ENCODE measurements at places on chromosomes 11 and 22. TPM values are rescaled to one million over a fixed set of nuclear protein-coding genes. Genes with fewer than 3 reads are reported as not detected.

The PHF21A gene
- 49.0 TPM for total RNA-seq

The OR51B2 gene
- not detected for total RNA-seq

DNA sequence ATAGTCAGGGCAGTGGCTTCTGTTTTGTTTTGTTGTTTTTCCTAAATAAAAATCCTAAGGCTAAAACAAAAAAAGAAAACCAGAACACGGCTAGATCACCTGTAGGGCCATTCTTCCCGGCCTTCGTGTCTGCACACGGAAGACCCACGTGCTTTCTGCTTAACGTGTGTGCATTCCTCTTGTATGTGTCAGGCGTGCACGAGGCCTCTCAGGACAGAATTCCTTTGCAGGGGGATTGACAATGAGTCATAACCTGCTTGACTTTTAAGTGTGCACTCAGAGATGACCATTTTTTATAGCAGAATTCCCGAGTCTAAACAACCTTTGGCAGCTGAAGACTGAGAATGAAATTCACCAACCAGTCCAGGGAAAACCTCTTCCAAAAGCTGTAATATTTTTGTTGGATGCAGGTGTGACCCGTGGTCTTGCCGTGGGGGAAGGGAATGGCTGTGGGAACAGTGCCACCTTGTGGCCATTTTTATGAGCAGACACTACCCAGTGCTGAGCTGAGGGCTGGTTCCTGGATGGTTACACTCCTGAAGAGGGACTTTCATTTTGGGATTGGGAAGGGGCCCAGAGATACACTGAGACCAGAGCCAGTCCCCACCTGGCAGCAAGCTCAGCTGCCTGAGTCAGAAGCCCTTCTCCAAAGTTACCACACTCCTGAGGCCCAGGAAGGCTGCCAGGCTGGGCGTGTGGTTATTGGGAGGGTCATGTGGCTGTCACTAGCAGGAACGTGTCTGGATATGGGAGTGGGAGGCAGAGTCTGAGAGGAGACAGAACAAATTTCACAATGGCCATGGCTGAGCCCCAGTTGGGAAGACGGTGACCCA is 35.7 kb upstream of the DKK3 start:
- peak; percentile 69 for DNase-seq

DNA sequence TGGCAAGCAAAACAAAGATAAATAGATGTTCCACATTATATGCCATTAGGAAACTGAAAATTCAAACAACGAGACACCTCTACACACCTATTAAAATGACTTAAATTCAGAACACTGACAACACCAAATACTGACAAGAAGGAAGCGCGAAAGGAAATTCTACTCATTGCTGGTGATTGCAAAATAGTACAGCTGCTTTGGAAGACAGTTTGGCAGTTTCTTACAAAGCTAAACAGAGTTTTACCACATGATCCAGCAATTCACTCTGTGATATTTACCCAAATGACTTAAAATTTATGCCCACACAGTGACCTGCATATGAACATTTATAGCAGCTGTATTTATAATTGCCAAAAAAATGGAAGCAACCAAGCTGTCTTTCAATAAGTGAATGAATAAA is 232.6 kb downstream of the CASP12 start:
- no peak for DNase-seq

DNA sequence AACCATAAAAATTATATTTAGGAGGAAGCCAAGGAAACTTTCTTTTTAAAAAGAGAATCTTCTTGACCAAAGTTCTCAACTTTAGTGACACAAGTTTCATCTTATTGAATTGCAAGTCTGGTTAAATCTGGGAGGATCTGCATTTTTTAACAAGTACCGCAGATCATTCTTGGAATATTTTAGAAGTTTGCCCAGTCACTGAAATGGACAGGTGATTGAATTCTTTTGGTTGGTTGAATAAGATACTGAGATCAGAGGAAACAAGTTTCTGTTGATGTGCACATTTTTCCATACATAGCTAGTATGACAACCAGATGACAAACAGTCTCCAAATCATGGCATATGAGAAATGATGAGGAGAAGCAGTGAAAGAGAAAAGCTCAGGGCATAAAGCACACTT is 50.2 kb downstream of the SLN start:
- DNase-seq, result no peak

The AIFM3 gene
- total RNA-seq, result 0.37 TPM

DNA sequence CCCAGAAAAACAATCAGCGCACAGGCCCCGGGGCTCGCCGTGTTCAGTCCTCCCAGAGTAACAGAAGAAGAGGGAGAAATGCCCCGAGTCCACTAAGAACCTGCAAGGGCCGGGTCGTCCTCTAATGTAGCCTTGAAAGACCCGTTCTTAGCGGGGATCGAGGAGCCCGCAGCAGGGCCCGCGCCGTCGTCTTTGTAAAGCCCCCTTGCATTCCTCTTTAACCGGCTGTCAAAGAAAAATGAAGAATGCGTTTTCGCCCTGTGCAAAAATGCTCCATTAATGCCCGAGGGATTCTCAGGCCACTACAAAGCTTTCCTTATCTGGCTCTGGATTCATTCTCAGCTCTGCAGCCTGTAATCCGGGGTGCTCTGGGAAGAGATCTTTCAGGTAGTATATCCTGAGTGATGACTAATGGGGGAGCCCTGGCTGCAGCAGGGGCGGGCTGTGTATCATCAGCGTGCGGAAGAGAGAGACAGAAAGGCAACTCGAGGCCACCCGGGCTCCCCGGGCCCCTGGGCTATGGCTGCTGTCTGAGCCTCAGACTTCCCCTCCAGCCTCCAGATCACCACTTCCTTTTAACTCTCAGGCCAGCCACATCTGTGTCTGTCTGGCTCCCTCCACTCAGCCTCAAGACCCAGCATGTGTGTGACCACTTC is 78.2 kb downstream of the FBLN1 start:
- DNase-seq, result no peak

DNA sequence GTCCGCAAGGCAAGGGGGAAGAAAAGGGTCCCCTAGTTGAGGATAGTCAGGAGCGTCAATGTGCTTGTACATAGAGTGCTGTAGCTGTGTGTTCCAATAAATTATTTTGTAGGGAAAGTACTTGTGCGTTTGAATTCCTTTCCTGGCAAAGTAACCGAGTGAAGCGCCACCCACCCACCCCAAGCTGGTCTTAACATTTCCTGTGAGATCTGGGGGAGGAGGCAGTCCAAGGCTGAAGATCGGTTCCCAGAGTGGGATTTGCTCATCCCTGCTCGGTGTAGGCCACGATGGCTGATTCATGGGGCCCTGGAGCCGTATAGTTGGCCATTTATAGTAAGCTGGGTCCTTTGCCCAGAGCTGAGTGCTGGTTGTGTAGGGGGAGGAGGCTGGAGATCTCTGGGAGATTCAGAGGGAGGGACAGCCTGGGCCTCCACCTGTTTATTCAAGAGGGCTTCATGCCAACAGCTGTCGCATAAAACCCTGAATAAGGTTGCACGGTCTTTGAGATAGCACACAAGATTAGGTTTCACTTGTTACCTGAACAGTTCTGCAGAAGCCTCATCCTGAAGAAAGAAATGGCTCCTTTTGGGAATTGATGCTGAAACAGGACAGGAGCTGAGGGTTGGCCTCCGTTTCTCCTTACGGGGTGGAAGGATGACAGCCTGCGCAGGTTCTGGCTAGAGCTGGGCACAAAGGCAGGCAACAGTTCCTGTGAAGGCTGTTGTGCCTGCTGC is 2.4 kb downstream of the ATF4 start:
- no peak for DNase-seq

The SLC6A5 gene
- total RNA-seq, result not detected

GRCh38 chr11:76567261-76567660 is 103.3 kb downstream of the LRRC32 start:
- no peak for DNase-seq

The GGTLC3 gene
- not detected for total RNA-seq

- DNase-seq, result no peak
These were observed 11.2 kb downstream of the LARGE1 start for GRCh38 chr22:33909075-33909458.

The RASL10A gene
- total RNA-seq, result 0.80 TPM

The DERL3 gene
- 9.9 TPM for total RNA-seq

DNA sequence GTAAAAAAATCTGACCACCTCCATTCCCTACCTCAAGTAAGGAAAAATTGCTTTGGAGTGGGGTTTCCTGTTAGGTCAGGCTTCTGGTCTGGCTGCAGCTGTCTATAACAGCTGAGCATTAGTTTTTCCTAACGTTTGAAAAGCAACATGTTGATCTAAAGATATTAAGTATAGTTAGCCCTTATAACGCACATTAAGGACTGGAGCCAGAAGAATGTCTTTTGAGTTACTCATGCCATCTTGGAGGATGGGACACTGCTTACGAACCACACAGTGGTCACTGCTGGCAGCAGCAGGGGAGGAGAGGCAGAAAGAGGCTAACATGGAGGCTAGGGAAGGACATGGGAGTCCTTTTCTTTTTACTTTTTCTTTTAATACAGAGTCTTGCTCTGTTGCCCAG is 44.1 kb upstream of the GDPD4 start:
- no peak for DNase-seq

- no peak for DNase-seq
These were observed 35.7 kb downstream of the ALG9 start for GRCh38 chr11:111835665-111836064.

- DNase-seq, result no peak
These were observed 24.4 kb downstream of the FADS3 start for GRCh38 chr11:61866958-61867343.

The CRYBA4 gene
- not detected for total RNA-seq

Data from activated naive CD8-positive, alpha-beta T cell treated with anti-CD3 and anti-CD28 coated beads, Interleukin-2, amount 10 ng/mL, durations not matched to agents 7 days and 5 days (primary cell).